ENCODE measurements at places on chromosomes 3 and 15.

DNA sequence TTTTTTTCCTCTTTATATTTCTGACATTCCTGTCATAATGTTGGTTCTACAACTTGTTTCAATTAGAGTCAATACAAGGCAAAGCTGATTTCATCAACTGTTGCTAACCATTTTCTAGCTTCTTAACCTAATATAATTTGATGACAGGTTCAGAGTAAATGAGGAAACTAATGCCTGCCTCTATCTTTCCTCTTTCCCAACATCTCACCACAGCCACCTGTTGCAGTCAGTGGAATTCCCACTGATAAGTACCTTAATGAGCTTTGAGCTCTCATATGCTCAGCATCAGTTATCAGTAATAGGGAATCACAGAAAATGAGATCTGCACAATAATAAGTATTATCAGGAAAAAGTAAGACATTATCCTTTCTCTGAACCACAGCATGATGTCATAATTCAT is 241.9 kb downstream of the MEIS2 start:
- no peak for DNase-seq

- peak; percentile 37 for DNase-seq
Observed at GRCh38 chr3:146337991-146338390, 87.1 kb upstream of the PLSCR4 start.

DNA sequence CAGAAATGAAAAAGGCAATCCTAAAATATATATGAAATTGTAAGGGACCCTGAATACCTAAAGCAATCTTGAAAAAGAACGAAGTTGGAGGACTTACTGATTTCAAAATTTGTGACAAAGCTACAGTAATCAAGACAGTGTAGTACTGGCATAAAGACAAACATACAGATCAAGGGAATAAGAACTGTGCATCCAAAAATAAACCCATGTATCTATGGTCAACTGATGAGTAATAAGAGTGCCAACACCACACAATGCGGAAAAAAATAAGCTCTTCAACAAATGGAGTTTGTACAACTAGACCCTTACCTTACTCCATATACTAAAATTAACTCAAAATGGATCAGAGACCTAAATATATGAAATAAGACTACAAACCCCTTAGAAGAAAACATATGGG is 29.6 kb downstream of the GSK3B start:
- no peak for DNase-seq

- DNase-seq = no peak
Observed at GRCh38 chr3:14646589-14647413, 4.8 kb upstream of the CCDC174 start.

DNA sequence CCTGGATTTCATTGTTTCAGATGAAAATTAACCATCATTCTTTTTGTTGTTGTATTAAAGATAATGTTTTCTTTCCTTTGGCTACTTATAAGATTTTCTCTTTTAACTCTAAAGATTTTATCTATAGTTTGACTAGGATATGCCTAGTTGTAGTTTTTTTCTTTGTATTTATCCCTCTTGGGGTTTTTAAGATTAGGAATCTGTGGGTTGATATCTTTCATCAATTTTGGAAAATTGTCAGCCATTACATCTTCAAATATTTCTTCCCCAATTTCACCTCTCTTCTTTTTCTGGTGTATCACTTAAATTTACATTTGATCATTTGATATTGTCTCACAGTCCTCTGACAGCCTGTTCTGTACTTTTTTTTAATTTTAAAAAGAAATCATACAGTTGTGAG is 32.5 kb upstream of the LIMD1 start:
- no peak for DNase-seq

- DNase-seq = no peak
Observed at GRCh38 chr3:179056326-179056725, 15.3 kb downstream of the ZMAT3 start.
